ENCODE measurements at places on chromosomes 1 and 21.

DNA sequence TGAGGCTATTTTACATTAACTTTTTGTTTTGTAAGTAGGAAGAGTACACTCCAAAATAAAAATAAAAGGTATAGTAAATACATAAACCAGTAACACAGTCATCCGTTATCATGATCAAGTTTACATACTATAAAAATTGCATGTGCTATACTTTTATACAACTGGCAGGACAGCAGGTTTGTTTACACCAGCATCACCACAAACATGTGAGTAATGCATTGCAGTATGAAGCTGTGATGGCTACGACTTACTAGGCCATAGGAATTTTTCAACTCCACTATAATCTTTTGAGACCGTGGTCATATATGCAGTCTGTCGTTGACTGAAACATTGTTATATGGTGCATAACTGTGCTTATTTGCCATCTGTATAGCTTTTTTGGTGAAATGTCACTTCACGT is 106.2 kb downstream of the CENPF start:
- DNase-seq, result no peak

- peak; percentile 22 for DNase-seq
Measured at GRCh38 chr1:61439234-61439633, 285.7 kb downstream of the TM2D1 start.

DNA sequence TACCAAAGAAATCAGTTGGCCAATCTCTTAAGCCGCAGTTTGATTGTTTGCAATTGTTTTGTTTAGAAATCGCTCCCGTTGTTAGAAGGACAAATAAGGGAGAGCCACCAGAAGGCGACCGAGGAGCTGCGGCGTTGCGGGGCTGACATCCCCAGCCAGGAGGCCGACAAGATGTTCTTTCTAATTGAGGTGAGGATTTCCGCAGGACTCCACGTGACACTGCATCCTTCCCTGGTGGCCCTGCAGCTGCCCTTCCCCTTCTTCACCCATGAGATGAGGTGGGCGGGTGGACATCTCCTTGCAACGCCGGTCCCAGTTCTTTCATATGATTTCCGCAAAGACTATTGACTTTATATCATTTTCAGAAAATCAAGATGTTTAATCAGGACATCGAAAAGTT is 27.2 kb upstream of the MX1 start:
- no peak for DNase-seq

- DNase-seq, result no peak
Measured at GRCh38 chr1:25478633-25479032, 47.9 kb downstream of the MACO1 start.

- DNase-seq, result no peak
Measured at GRCh38 chr1:220884109-220884980, 5.1 kb downstream of the HLX start.
